Stimulated activated CD4-positive, alpha-beta T cell treated with anti-CD3 and anti-CD28 coated beads, Interleukin-4, amount 100 ng/mL, for 4 hours (primary cell): ENCODE measurements at places on chromosomes 6 and 20.

GRCh38 chr20:23050847-23051627, 1.6 kb upstream of the THBD start:
- DNase-seq = no peak

GRCh38 chr6:15907914-15908518, 220.9 kb upstream of the MYLIP start:
- no peak for DNase-seq

GRCh38 chr20:58667975-58668374, 16.9 kb downstream of the STX16 start:
- no peak for DNase-seq

DNA sequence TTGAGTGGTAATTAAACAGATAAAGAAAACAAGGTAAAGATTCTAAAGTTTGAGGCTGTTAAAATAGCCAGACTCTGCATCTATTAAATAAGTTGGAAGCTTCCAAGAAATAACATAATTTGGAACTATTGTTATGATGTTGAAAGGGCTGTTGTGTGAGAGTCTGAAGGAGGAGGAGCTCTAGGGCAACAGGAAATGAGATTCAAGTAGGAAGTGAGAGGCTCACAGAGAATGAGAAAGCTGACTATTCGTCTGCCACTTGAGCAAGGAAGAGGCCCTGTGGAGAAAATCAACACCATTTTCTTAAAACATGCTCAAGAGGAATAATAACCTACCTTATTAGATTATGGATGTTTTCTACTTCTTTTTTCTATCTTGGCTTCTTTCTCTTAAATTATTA, 185.2 kb downstream of the SLC24A3 start:
- DNase-seq = no peak

GRCh38 chr6:166957087-166957804, 896 bp upstream of the RNASET2 start:
- peak; percentile 30 for DNase-seq

DNA sequence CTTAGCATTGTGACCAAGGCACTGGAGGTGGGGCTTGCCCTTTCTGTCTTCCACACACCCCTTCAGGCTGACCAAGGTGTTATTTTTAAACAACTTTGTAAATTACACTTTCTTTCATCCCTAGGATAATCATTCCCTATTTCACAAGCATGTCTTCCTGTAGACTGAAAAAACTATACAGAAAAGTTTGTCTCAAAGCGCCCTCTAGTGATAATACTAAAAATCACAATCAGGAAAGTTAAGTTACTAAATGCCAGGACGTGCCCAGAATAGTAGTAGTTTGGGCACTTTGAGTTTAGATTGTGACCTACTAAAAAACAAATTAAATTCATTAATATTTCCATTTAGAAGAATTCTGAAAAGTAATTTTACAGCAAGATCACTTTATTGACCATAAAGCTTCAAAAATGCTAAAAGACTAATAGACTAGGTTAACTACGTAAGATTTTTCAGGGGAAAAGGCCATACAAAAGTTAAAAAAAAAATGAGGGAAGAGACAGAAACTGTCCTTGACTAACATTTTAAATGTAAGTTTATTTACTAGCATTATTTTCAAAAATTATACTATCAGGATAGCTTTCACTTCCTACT, 123.3 kb upstream of the DUSP22 start:
- no peak for DNase-seq

GRCh38 chr6:65701325-65701724, 5.7 kb downstream of the EYS start:
- DNase-seq = no peak

GRCh38 chr6:28953039-28953584, 29.3 kb upstream of the TRIM27 start:
- DNase-seq = peak; percentile 61

DNA sequence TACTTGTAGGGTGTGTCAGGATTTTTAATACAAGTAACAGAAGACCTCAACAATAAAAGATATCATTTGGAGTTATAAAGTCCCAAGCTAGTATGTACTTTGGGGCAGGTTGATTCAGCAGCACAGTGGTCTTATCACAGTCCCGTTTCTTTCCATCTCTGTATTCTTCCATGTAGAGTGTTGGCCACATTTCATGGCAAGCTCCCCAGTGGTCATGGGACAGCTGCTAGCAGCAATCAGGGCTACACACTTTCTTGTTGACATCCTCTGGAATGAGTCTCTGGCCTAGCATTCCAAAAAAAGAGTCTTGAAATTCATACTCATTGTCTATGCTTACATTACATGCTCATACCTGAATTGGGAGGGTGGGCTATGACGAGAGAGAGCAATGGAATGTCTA, 53.2 kb downstream of the SOBP start:
- DNase-seq = no peak

DNA sequence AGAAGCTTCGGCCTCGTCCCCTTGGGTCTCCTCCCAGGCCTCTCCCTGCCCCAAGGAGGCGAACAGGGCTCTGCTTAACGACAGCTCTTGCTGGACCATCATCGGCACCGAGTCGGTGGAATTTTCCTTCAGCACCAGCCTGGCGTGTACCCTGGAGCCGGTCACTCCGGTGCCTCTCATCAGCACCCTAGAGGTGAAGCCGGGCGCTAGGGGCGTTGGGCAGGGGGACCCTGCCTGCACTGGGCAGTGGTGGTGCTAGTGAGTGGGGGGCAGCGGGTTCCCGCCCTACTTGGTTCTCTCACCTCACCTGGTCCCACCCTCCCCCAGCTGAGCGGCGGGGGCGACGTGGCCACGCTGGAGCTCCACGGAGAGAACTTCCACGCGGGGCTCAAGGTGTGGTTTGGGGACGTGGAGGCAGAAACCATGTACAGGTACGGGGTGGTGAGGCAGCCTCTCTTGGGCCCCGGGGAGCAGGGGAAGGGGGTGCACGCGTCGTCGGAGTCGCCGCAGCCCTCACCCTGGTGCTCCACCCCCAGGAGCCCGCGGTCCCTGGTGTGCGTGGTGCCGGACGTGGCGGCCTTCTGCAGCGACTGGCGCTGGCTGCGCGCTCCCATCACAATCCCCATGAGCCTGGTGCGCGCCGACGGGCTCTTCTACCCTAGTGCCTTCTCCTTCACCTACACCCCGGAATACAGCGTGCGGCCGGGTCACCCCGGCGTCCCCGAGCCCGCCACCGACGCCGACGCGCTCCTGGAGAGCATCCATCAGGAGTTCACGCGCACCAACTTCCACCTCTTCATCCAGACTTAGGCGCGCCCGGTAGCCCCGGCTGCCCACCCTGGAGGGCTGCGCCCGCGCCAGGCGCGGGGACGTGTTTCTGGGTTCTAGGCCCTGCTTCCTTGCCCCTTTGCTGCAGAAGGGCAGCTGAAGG, 8.3 kb upstream of the MATN4 start:
- no peak for DNase-seq

DNA sequence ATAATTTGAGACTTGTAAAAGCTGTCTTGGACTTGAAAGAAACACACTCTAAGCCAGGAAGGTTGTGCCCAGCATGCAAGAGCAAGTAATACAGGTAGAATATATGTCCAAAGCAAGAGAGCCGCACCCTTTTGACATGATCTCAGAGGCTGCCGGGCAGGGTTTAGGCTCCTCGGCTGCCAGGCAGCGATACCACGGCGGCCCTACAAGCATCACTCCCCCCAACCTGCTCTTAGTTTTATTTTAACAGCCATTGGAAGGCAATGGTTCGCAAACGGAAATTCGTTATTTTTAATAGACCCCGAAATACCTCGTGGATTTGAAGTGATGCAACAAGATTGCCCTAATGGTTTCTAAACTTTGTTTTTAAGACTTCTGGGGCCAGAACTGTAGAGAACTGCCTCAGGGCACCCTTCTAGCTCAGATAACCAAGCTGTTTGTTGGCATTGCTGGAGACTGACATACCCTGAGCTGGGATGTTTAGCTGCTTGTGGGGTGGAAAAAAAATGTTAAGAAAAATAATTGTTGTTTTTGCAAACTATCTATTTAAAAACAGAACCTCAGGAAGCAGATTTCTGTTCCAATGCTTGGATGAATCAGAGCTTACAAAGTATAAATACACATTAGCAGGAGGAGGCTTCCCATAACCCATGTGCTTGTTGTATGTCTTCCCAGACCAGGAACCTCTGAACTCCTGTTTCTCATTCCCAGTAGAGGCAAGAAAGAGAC, 39.0 kb downstream of the JAG1 start:
- no peak for DNase-seq

DNA sequence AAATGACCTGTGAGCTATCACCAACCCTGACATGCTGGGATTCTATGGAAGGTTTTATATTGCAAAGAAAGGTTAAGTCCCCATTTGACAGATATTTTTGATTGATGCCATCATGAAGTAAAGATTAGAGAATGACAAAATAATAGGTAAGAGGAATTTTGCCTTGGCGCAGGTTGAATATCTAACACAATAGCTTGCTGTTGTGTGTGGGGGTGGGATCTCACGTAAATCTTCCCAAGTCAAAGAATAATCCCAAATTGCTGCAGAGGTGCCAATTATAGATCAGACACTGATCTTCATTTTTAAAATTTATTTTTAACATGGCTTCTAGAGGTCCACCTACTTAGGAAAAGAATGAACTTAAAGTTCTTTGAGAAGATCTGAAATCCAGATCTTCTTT, 135.5 kb downstream of the FIG4 start:
- no peak for DNase-seq

DNA sequence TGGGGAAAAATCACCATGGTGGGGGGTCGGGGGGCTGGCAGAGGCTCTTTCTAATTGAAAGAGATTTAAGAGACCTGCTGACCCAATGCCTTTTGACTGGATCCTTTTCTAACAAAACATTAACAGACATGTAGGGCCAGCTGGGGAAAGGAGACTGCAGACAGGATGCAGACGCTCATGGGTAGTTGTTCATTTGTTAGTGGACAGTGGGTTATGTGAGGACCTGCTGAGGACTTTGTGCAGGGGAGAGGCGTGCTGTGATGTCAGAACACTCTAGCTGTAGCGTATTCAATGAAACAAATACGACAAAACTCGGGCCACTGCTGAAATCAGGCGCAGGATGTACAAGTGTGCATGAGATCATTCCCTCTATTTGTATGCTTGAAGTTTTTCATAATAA, 1.2 kb downstream of the IP6K3 start:
- no peak for DNase-seq

- no peak for DNase-seq
Measured at GRCh38 chr6:132390017-132390416, 11.3 kb downstream of the MOXD1 start.

DNA sequence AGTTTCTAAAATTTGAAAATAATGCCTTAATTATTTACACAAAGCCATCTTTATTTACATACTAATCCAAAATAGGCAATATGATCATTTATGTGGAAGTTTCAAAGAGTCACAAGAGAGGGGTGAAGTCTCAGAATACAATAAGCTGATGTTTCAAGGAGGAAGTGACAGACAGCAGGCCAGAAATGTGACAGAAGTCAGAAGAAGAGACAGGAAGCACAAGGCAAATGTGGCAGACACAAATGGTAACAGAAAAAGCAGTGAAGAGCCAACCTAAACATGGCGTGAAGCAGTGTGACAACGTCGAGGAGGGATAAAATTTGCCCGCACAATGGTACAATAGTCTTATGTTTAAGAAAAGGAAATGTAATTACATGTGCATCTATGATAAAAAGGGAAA, 59.8 kb downstream of the SHPRH start:
- DNase-seq = no peak

- DNase-seq = no peak
Measured at GRCh38 chr20:14449323-14449722, 111.9 kb upstream of the FLRT3 start.

DNA sequence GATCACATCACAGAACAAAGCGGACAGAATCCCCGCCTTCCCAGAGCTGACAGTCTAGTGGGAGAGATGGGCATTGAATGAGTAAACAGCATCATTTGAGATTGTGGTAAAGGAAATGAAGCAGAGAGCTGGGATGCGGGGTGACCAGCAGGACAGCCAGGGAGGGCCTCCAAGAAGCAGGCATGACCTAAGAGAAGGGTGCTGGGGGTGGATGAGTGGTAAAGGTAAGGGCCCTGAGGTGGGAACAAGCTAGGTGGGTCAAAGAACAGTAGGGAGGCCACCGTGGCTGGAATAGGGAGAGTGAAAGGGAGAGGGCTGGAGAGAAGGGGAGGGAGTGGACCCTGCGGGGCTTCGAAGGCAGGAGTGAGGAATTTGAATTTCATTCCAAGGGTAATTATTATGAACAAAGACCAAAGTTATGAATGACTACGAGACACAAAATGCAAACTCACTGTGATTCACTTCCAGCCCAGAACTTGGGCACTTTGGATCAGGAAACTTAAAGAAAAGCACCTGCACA, 61.4 kb downstream of the CEBPB start:
- DNase-seq = no peak

GRCh38 chr20:10651227-10651990, 22.4 kb downstream of the JAG1 start:
- DNase-seq = no peak

GRCh38 chr6:29982097-29982496, 39.8 kb downstream of the HLA-A start:
- DNase-seq = no peak

- DNase-seq = no peak
Measured at GRCh38 chr20:12883507-12883885, 125.3 kb upstream of the SPTLC3 start.

DNA sequence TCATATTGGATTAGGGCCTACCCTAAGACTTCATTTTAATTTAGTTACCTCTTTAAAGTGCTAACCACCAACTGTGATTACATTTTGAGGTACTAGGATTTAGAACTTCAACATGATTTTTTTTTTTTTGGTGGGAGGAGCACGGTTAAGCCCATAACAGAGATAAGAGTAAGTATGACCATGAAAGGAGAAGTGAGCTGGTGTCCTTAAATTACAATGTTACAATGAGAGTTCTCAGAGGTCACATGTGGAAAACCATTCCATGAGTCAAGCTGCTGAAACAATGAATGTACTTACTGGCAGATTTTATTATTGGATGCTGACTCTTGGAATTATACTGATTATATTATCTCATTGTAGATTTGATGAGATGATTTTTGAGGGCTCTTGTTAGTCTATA, 779.3 kb upstream of the CITED2 start:
- DNase-seq = no peak

DNA sequence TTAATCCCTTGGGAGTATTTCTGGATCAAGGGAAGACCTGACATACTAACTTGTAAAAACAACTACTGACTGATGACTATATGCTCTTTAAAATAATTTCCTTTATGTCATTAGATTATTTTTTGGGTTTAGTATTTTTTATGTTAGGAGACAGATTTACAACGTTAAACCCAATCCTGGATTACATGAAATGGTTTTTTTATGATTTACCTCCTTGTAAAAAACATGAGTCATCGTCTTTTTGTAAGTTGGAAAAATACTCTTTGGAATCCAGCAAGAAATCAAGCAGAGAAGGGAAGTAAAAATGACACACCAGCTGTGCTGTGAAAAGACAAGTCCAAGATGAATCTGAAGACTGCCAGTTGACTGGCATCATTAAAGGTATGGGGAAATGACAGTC, 6.7 kb downstream of the STK4 start:
- DNase-seq = no peak

GRCh38 chr20:53020834-53021233, 48.7 kb downstream of the TSHZ2 start:
- DNase-seq = no peak

- no peak for DNase-seq
Measured at GRCh38 chr20:9400171-9401025, 114.0 kb upstream of the LAMP5 start.
